ENCODE measurements at places on chromosomes 2 and 18.

DNA sequence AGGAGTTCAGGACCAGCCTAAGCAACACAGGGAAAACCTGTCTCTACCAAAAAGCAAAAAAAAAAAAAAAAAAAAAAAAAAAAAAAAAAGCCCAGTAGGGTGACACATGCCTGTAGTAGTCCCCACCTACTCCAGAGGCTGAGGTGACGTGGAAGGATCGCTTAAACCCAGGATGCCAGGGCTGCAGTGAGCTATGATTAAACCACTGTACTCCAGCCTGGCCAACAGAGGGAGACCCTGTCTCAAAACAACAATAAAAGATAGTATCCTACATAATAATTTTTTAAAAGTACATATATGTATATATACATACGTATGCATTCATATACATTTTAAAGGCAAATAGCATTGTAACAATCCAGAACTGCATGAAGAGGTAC is 51.7 kb downstream of the SOS1 start:
- DNase-seq: no peak

DNA sequence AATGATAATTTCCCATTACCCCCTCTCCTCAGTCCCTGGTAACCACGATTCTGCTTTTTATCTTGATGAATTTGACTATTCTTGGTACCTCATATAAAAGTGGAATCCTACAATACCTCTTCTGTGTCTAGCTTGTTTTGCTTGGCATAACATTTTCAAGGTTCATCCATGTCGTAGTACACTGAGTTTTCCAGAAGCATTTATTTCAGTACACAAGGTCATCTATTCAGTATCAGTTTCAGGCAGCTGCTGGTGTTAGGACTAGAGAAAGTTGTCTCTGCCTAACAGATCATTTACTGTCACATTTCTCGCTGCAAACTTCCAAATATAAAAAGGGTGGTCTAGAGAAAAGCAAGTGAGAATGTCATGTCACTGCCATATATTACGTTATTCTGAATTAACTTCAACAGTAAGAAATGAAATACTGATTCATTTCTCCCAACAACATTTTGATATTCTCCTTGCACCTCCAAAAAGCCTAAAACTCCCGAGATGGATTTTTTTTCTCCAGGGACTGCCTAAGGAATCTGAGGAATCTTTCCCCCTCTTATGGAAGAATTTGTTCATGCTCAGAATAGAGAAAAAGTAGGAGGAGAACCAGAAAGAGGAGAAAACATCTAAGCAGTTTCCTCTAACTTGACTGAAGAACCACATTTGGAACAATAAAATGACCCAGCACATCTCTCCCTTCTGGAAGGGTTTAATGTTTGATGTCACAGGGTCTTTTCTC is 36.0 kb downstream of the CDK15 start:
- no peak for DNase-seq

DNA sequence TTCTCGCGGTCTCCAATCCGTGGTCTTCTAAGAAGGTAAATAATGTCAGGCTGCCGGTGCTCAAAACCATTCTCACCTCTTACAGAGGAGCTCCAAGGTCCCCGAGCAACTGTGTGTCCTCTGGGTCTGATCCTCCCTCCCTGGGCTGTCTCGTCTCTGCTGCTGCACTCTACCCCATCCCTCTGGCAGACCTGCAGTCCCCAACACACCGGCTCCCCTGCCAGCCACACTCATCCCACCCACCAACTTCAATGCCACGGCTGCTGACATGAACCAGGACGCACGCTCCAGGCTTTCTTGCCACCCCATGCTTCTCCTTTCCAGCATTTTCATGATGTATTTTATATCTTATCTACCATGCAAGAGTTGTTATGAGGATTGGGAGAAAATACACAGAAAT is 559.5 kb upstream of the SALL3 start:
- DNase-seq: no peak

- DNase-seq: no peak
Measured at GRCh38 chr2:217920879-217921603, 81.8 kb downstream of the TNS1 start.

DNA sequence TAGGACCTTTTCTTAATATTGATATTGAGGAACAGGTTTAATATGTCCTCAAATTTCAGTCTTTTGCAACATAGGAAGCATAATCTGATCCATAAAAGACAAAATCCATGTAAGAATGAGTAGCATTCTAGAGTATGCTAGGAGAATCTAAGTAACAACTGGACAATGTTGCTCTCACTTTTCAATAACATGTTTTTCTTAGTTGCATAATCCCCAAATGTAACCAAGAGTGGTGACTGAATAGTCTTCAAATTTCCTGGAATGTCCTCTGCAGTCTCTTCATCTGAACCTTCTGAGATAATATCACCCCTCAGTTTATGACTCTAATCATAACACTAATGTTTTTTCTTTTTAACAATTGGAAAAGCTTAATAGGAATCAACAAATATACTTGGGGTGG is 110.0 kb upstream of the ZEB2 start:
- no peak for DNase-seq

- DNase-seq: no peak
Measured at GRCh38 chr18:74139888-74140287, 7.7 kb downstream of the FBXO15 start.

GRCh38 chr2:241942416-241943208 is 73.1 kb downstream of the RTP5 start:
- no peak for DNase-seq

DNA sequence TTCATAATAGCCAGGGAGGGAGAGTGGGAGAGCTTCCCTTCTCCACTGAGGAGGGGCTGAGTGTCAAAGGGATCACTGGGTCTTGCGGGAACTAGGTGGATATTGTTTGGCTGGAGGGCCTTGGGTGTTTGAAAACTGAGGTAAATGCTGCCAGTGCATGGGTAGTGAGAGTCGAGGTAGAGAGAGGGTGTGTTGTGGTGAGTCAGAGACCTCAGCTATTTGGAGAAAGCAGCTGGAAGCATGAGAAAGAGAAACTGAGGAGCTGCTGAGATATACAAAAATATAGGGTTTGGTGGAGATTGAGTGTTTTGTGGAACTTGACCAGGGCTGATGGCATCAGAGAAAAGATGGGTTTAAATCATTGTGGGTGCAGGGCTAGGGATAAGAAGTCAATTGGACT is 127.0 kb upstream of the CCDC195 start:
- no peak for DNase-seq

- DNase-seq: no peak
Measured at GRCh38 chr2:133765658-133766057, 197.4 kb upstream of the NCKAP5 start.

GRCh38 chr2:43818761-43819160 is 19.9 kb downstream of the ABCG5 start:
- DNase-seq: peak; percentile 55

- no peak for DNase-seq
Measured at GRCh38 chr2:237160271-237160919, 74.7 kb downstream of the COPS8 start.

DNA sequence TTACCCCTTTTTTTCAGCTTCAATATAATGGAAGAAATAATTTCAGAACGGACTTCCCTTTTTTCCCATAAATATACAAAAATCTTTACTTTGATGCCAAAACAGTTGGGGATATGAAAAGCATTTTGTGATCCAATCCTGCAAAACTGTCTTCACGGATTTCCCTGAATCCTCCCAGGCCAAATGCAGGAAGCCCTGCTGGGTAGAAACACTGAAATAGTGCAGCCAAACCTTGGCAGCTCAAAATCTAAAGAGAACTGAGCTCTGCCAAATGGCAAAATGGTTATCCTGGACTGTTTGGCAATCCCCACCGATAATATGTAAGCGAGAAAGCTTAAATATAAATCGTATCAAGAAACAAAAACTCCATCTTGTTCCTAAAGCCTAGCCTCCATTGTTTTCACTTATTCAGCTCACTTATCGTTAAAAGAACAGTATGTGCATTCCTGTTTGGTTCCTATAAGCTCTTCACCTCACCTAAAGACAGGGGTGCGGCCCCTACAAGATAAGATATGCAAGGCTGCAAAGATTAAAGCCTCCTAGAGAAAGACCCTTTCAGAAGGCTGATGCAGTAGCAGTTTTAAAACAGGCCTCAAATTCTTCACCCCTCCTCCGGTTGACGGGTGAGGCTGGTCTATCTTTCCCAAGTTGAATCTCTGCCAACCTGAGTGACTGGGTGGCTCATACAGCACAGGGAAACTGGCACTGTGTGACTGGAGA is 48.6 kb downstream of the LAMA1 start:
- DNase-seq: no peak

GRCh38 chr18:22394428-22394827 is 23.3 kb downstream of the CTAGE1 start:
- no peak for DNase-seq

GRCh38 chr2:45605116-45605515 is 6.0 kb downstream of the SRBD1 start:
- no peak for DNase-seq

GRCh38 chr2:15334644-15335326 is 226.3 kb downstream of the NBAS start:
- DNase-seq: no peak

All from KBM-7 (cell line).